G401 (cell line): ENCODE measurements at places on chromosomes 6 and 20.

- no peak for DNase-seq
Observed at GRCh38 chr6:100568255-100568654, 103.5 kb upstream of the SIM1 start.

GRCh38 chr6:79630883-79631692, at the start of gene SH3BGRL2:
SH3BGRL2 (plus strand) TSS chr6:79631329; CDS start chr6:79631462, 133 bp downstream.
- peak; percentile 94 for DNase-seq

GRCh38 chr20:32207626-32208498, at the start of the genes PLAGL2 and POFUT1:
PLAGL2 (minus strand) TSS chr20:32207743; CDS start chr20:32202178, 5,565 bp downstream.
POFUT1 (plus strand) TSS chr20:32207880; CDS start chr20:32207942, 62 bp downstream.
- DNase-seq = peak; percentile 85

GRCh38 chr6:20918868-20919267, 384.6 kb downstream of the CDKAL1 start:
- no peak for DNase-seq

DNA sequence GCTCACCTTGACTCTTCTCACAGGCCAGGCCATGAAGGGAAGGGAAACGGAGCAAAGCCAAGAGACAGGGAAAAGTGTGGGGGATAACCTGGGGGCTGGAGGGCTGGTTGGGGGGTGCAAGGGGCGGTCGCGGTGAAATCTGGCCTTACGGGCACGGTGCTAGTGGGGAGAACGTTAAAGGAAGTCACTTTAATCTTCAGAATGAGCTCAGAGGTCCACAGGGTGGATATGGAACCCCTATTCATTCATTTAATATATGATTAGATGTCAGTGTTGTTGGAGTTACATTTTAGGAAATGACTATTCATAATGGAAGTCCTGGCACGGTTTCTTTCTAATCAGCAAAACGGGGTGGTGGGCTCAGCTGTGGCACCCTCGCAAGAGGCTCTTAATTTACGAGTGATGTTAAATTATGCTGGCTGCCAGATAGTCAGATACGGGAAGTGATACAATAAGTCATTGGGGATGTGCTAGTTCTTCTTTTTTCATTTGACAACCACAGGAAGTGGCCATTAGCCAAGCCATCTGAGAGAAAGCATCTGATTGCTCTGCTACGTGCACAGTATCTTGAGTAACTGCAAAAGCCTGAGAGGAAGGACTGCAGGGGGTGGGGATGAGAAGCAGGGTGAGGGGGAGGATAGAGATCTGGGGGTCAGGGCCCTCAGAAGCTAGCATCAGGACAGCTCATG, 253.0 kb downstream of the QKI start:
- peak; percentile 8 for DNase-seq
